ENCODE measurements at places on chromosomes 4 and X.

DNA sequence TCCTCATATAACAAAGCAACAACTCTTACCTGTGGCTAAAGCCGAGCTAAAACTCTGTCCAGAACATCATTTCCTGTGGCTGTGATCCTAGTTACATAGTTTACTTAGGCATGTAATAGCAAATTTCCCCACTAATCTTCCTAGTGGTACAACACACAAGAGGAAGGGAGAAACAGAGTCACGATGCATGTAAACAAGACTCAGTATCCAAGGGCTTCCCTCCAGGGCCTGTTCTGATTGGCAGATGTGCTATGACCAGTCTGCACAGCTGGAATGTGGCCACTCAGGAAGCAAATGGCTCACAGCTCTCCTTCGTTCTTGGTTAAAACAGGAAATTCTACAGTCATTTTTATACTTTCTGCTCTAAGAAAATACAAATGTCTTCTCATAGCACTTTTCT, 49.2 kb upstream of the PRSS48 start:
- no peak for DNase-seq

- DNase-seq, result no peak
Measured at GRCh38 chr4:185911556-185912064, 99.6 kb upstream of the SORBS2 start.

DNA sequence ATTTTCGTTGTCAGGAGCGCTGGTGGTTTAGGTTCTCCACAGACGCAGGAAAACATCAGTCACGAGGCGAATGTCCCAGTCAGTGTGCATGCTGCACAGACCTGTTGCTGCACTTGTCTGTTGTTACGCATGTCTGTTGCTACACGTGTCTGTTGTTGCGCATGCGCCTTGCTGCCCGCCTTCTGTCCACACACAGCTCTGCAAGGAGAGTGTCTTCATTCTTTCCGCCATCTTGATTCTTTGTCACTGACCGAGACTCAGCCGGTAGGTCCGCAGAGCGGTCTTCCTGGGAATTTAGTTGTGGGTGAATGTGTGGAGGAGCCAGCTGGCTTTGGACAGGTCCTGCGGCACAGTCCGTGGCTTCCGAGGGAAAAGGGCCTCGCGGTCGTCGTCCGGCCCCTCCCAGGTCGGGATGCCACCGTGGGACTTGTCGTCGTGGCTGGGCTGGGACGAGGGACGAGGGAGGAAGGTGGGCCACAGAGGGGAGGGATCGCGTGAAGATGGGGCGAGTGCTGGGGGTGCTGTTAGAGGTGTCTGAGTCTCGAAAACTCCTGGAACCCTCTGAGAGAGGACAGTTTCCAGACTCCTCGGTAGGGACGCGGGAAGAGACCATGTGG, at the start of gene PAGE2B:
TSS of gene PAGE2B (plus strand) at position 180 of the 617 bp plus-strand sequence. CDS start 1,012 bp downstream, outside the sequence.
- no peak for DNase-seq

- DNase-seq, result no peak
Measured at GRCh38 chrX:15464704-15465103, 28.4 kb downstream of the PIR start.

DNA sequence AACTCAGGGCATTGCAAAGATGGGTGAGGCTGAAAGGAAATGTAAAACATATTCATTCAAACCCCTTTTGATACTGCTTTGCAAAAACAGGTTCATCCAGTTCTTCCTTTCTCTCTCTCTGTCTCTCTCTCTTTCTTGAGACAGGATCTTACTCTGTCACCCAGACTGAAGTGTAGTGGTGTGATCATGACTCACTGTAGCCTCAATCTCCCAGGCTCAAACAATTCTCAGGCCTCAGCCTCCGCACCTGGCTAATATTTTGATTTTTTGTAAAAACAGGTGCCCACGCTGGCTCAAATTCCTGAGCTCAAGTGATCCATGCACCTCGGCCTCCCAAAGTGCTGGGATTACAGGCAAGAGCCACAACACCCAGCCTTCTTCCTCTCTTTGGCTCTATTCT, 15.6 kb upstream of the DCHS2 start:
- no peak for DNase-seq

DNA sequence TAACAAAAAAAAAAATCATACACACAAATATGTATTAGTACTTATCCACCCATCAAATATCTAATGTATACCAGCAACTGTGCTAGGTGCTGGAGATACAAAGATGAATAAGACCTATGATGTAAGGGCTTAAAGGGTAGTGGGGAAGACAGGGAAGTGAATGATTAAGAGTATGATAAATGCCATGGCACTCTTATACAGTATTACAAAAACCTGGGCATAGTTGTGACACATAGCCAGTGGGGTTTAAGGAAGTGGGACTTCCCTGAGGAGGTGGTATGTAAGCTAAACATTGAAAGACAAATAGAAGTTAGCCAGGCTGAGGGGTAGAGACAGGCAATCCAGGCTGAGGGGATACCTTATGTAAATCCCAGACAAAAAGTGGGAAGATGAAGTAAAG, 23.5 kb downstream of the CHM start:
- DNase-seq, result no peak

- no peak for DNase-seq
Measured at GRCh38 chr4:14967982-14968381, 34.3 kb upstream of the CPEB2 start.

GRCh38 chr4:74453037-74453635, 8.2 kb downstream of the AREG start:
- DNase-seq, result no peak

DNA sequence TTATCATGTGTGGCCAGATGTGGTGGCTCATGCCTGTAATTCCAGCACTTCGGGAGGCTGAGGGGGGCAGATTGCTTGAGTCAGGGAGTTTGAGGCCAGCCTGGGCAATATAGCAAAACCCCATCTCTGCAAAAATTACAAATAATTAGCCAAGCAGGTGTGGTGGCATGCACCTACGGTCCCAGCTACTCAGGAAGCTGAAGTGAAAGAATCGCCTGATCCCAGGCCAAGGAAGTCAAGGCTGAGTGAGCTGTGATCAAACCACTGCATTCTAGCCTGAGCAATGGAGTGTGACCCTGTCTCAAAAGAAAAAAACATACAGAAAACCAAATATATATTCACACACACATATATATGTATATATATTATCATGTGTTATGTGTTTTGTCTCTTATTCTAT, 15.0 kb downstream of the APELA start:
- DNase-seq, result no peak

DNA sequence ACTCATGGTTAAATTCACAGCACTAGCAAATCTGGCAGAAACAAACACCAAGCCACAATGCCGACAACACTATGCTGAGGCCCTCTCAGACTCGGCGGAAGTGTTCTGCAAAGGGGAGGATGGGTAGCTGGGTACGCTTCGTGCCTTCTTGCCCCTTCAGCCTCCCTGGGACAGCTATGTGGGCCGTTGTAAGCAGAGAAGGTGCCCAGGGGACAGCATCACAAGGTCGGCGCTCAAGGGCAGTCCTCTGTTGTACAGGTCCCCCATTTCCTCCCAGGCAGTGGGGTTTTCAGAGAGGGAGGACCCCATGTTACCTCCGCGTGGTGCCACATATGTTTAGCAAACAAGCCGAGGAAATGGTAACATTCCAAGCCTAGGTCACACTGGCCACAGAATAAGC, 173.6 kb downstream of the AFAP1 start:
- no peak for DNase-seq

GRCh38 chr4:78019414-78019813, 37.7 kb upstream of the FRAS1 start:
- DNase-seq, result no peak

- no peak for DNase-seq
Measured at GRCh38 chr4:37879365-37879764, 11.5 kb upstream of the TBC1D1 start.

DNA sequence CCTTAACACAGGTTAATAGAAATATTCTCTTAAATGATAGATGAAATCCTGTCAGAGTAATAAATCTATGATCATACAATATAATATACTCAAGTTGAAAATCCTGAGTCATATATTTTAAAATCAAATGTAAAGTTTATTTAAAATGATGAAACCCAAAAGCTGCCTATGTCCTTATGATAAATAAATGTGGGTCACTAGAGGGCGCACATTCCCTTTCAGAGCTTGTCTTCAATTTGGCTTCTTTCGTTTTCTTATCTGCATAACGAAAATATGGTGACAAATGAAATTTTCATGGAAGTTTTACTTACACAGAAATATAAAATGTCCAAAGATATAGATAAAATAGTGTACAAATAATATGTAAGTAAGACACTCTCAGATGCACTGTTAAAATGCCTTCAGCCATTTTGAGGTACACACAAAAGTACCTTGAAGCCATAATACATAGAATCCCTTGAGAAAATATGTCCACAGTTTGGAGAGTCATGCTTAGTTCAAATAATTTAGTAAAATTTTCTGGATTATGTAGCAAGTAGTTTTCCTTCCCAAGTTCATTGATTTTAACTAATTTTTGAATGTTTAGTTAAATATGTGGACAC, 680.4 kb downstream of the DMD start:
- peak; percentile 0 for DNase-seq

DNA sequence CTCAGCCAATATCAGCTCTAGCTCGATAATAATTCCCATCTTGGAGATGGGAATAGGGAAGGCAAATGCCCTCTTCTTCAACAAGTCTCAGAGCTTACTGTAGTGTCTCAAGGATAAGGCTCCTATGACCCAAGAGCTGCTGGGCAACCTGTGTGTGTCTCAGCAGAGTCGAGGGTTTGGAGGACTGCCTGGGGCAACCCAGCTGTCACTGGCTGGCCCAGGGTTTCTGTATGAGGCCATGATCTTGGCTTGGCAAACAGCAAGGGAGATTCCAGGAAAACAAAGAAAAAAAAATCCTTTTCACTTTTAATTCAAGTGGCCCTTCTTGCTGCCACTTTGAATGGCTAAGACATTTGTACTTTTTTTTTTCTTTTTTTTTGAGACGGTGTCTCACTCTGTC, 34.4 kb downstream of the TMSB4X start:
- DNase-seq, result no peak

DNA sequence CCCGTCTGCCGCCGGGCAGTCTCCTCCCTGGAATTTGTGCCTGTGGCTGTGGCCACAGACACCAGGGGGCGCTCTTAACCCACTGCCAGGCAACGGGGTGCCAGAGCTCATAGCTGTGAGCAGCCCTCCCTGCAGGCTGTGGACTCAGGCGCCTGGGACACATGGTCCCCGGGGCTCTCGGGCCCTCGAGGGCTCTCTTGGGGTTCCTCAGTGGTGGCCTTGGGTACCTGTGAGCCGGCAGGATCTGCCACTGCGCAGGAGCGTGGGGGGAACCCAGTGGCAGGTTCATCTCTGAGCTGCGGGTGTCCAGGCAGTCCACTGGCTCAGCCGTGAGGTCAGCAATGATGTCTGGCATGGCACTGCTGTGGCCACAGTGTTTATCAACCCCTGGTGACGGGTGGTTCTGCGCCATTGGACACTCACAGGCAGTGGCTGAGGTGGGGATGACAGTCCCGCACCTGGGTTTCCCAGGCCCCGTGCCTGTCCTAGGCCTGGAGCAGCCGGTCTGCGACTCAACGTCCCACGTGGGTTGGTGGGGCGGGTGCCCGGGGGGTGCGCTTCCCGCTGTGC, 37.2 kb downstream of the PCGF3 start:
- DNase-seq, result peak; percentile 21

DNA sequence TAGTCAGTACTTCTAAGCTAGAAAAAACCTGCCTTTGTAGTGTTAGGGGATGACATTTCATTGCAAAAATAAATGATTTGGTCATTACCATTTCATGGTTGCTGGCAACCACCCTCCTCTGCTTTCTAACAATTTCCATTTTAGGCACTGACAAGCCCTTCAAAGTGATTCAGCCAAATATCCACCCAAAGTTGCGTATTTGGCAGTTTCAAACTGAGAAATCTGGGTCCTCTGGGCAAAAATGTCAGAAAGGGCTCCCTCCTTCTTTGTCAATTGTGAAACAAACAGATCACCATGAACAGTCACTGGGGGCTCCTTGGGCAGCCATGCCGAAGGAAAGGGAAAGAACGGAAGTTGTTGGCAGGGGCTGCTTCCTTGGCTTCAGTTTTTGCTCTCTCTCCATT, 33.0 kb downstream of the PLAC1 start:
- no peak for DNase-seq

DNA sequence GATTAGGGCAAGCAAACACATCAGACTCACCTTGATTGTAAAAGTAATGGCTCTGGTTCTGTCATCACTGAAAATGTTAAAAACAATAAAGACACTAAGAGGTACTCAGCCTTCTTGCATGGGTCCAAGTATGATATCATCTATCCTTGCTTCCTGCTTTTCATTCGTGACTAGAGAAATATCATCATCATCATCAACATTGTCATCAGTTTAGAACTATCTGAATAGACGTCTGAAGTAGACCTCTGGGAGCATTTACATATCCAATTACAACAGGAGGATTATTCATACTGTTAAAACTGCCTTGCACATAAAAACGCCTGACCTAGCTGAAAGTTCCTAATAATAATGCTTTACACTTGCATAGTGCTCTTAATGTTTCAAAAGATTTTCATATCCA, 9.8 kb upstream of the FRAS1 start:
- DNase-seq, result no peak

- no peak for DNase-seq
Measured at GRCh38 chrX:137362583-137362982, 203.3 kb upstream of the ZIC3 start.

GRCh38 chr4:85968945-85969819, 390.7 kb downstream of the MAPK10 start:
- DNase-seq, result no peak

DNA sequence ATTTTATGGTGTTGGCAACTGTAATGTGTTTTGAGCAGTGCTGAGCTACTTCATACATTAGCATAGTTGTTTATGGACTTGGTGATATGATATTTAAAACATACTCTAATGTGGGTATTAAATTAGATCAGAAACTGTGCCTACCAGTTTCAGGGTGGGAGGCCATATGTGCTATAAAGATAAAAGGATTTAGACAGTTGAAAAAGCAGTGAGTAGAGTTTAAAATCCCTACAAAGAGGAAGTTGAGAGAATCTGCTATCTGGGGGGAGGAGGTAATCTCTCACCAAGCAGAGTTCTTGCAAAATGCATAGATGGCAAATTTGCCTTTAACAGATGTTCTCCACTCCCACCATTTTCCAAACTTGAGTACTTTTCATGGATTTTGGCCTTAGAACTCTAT, 154.5 kb downstream of the SPOCK3 start:
- DNase-seq, result no peak

DNA sequence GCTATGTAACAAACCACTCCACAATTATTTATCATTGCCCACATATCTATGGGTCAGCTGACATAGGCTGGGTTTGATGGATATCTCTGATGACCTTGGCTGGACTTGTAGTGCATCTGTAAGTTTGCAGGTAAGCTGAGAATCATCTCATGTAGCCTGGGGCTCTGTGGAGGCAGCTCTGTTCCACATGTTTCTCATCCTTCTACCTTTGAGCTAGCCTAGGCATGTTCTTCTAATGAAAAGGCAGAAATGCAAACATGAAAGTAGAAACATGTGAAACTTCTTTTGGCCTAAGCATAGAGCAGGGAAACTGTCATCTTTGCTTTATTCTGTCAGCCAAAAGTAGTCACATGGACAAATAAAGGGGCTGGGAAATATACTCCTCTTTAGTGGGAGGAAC, 18.2 kb downstream of the MRPL1 start:
- DNase-seq, result no peak

DNA sequence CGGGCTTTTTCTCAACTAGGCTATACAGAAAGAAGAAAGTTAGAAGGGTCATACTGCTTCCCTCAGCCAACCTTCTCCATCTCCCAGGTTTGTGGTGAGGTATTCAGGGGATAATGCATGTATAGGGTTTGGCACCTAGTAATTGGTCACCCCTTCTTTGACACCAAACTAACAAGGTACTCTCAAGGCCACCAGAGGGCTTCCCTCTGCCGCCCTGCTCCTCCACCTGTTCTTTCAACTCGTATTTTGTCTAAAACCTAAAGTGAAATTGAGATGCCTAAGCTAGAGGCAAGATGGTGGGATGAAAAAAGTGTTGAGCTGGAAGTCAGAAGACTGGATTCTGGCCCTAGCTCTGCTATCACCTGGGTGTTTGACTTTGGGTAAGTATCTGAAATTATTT, 22.0 kb downstream of the CT47C1 start:
- no peak for DNase-seq

All from right renal cortex interstitium (tissue), 3 donors.